ENCODE measurements at places on chromosomes 5 and 9. TPM values are rescaled to one million over a fixed set of nuclear protein-coding genes. Genes with fewer than 3 reads are reported as not detected.

The PLAC8L1 gene
- total RNA-seq, result 2.0 TPM

DNA sequence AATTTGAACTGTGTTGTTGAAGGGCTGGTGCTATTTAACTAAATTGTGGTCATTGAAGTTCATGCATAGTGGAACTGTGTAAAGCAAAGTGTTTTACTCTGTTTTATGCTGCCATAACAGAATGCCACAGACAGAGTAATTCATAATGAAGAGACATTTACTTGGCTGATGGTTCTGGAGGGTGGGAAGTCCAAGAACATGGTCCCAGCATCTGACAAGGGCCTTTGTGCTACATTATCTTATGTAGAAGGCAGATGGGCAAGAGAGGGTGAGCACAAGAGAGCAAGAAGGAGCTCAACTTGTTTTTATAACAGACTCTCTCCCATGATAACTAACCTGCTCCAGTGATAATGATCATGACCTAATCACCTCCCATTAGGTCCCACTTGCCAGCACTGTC is 101.9 kb upstream of the NR3C1 start:
- no peak for DNase-seq

- no peak for DNase-seq
Measured at GRCh38 chr5:103114440-103114839, 5.5 kb downstream of the GIN1 start.

DNA sequence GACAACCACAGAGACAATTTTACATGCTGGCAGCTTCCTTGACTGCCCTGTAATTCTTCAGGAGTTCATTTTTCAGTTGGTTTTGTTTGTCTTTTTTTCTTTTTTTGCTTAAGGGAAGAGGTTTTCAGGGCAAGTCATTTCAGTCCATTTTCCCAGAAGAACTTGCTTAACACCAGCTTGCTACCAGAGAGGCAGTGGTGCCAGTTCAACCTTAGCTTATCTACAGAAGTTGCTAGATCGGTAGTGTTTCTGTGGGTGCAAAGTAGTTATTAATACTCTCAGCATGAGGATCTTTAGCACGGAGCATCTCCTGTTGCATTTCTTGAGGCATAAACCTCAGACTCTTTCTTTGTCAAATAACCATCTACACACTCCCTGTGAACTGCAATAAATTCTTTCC is 1.1 kb downstream of the SPEF2 start:
- DNase-seq, result no peak

- peak; percentile 3 for DNase-seq
Measured at GRCh38 chr9:124187311-124187710, 70.4 kb upstream of the NEK6 start.

The OTP gene
- total RNA-seq, result not detected

The PROB1 gene
- 2.2 TPM for total RNA-seq

DNA sequence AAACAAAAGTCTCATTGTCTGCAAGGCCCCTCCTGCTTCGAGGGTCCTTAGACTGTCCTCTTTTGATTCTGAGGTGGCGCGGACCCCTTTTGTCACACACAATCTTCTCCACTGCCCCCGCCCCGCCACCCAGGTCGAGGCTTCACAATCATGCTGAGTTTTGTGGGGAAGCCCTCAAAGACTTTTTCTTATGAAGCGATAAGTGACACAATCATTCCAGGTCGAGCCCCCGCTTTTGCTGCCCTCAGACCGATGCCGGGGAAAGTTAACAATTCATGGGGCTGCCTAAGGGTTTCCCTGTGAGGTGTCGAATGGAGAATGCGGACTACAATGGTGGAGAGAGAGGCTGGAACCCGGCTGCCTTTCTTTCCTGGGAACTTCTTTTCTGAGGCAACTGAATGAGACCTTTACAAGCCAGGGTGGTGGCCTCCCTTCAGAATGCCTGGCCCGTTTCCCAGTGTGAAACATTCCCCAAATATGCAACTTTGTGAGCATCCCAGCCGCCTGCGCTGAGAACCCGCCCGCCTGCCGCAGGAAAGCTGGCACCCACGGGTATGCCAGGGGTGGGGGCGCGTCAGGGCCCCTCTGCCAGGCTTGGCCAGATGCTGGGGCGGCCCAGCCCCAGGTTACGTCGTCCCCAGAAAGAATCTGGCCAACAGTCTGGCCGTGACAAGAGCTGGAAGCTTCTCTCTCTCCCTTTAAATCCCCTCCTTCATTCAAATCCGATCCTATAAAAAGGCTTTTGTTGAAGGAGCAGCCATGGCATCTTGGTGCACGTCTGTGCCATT is 71.9 kb downstream of the MAP1B start:
- DNase-seq, result no peak

Measured in progenitor cell of endocrine pancreas (in vitro differentiated cells).